Fibroblast of skin of right biceps (primary cell): ENCODE measurements at places on chromosomes 6 and 20.

- DNase-seq: peak; percentile 95
These were observed 326.7 kb upstream of the NOX3 start for GRCh38 chr6:155782320-155782731.

DNA sequence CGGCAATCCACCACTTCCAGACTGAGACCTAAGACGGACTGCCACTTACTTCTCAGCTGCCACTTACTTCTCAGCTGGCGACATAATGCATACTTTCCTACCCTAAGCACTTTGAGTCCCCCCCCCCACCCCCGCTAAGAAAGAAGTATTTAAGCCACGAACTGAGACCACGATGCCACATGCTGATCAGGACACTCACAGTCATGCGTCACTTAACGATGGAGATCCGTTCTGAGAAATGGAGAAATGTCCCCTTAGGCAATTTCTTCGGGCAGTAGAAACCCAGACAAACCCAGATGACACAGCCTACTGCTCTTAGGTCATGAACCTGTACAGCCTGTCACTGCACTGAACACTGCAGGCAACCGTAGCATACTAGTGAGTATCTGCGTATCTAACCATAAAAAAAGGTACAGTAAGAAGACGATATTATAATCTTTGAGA lies 690 bp downstream of the IFNGR1 start:
- DNase-seq: peak; percentile 61

GRCh38 chr20:63357921-63358905 lies 2.9 kb downstream of the CHRNA4 start:
- DNase-seq: no peak

- DNase-seq: no peak
These were observed 855.6 kb downstream of the TBC1D32 start for GRCh38 chr6:120478650-120479049.

- DNase-seq: no peak
These were observed 267.3 kb downstream of the CDKAL1 start for GRCh38 chr6:20801595-20801994.

- peak; percentile 41 for DNase-seq
These were observed 367 bp upstream of the PCIF1 start for GRCh38 chr20:45934046-45934585.

DNA sequence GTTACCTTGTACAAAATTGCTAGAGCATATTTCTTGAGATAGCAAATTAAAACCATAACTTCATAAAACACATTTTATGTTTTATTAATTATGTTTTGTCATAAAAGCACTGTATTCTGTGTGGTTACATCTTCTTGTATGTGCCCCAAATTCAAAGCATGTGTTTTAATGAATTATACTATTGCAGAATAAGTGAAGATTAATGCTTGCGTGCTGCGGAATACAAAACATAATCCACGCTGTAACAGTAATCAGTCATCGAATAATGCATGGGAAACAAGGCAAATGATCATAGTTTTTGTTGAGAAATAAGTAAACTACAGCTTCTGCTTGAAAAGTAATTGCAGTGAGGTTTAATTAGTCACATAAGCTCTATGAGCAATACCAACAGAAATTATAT lies 459.2 kb upstream of the SOX4 start:
- DNase-seq: peak; percentile 20

GRCh38 chr6:163709255-163709654 lies 294.7 kb downstream of the QKI start:
- no peak for DNase-seq

GRCh38 chr20:58045579-58045978 lies 182.9 kb downstream of the ANKRD60 start:
- no peak for DNase-seq

DNA sequence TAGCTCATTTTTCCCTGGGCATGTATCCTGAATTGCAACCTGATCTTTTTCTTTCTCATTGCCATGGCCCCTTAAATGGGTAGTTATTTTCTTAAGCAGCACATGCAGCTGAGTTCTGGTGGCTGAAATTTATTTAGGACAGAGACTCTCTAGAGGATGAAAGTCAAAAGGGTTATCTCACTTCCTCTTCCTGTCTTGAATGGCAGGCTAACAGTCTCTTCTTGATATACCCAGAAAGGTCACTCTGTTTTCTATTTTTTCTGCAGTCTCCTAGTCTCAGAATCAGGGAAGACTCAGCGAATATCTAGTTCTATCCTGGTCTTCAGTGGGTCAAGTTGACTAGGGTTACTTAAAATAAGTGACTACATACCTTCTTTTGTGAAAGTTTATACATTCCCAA lies 243.3 kb downstream of the EPHA7 start:
- DNase-seq: no peak

- DNase-seq: peak; percentile 24
These were observed 19.7 kb downstream of the ACSS2 start for GRCh38 chr20:34896086-34896621.

DNA sequence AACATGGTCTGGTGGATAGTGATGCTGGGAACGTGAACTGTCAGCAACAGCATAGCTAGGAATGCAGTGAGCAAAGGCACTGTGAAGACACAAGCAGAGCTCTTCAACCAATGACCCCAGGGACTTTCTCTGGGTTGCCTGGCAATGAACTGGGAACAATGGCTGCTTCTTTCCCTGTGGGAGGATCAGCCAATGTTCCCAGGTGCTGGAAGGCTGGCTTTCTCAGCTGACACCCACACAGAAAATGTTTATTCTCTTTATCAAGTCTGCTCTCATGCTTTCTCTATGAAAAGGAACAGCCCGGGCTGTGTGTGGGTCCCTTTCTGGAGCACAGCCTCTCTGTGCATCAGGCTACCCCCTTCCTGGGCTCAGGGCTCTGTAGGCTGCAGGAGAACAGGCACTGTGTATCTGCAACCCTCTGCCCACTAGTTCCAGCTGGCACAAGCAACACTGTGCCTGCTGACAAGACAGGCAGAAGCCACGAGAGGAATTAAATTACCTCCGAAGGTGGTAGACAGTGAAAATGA lies 54.2 kb downstream of the HFE start:
- no peak for DNase-seq

- DNase-seq: no peak
These were observed 730 bp downstream of the INSM1 start for GRCh38 chr20:20368418-20369249.

GRCh38 chr6:157755032-157755745 lies 67.9 kb upstream of the SNX9 start:
- no peak for DNase-seq

GRCh38 chr6:142842418-142843261 lies 102.3 kb downstream of the HIVEP2 start:
- peak; percentile 68 for DNase-seq

DNA sequence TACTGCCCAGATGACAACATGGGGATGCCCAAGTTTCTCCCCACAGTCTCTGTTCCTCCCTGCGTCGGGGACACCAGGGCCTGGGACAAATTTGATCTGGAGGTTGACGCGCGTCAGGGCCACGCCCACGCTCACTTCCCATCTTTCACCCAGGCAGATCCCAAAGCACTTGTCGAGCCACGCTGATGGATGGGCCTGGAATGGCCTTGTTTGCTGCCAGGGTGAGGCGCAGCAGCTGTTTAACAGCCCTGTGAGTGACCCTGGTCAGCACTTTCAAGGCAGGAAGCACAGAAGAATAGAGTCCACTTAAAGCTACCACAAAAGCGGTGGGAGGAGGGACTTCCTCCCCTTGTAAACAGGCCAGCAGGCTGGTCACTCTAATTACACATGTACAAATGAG lies 324.7 kb upstream of the JARID2 start:
- no peak for DNase-seq

DNA sequence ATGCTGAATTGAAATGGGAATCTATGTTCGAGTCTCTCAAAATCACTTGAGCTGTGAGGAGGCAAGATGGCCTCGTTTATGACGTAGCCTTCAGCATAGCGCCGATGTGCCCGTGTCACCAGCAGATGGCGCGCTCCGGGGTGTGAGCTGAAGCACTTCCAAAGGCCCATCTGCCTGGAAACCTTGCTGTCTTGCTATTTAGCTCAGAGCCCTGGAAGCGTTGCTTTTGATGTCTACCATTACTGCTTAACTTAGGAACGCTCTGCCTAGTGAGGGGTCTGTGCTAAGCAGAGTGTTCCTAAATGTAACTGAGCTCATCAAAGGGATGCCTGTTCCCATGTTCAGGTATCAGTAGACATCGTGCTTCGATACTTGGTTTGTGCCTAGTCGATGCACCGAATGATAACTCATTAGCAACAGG lies 67.7 kb downstream of the SYCP2L start:
- peak; percentile 76 for DNase-seq

- no peak for DNase-seq
These were observed 91.8 kb upstream of the PMEPA1 start for GRCh38 chr20:57801581-57801980.

DNA sequence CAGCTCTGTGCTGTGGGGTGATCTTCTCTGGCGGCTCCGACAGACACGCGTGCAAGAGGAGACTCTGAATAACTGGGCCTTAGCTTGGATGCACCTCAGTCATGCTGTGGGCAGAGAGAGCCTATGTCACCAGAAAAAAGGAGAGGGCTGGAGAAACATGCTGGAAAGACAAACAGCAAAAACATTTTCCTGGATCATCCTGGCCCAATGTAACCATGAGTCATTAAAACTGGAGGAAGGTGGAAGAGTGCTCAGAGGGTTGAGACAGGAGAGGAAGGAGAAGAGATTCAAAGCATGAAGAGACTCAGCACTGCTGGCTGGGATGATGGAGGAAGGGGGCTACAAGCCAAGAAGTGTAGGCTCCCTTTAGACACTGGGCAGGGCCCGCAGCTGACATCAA lies 292.0 kb downstream of the CDH26 start:
- DNase-seq: peak; percentile 36

GRCh38 chr6:104201557-104201956 lies 658.2 kb downstream of the HACE1 start:
- no peak for DNase-seq

GRCh38 chr6:149458196-149458595 lies 26.6 kb downstream of the ZC3H12D start:
- peak; percentile 28 for DNase-seq

- DNase-seq: no peak
These were observed 30.2 kb downstream of the PRR18 start for GRCh38 chr6:166277892-166278578.

DNA sequence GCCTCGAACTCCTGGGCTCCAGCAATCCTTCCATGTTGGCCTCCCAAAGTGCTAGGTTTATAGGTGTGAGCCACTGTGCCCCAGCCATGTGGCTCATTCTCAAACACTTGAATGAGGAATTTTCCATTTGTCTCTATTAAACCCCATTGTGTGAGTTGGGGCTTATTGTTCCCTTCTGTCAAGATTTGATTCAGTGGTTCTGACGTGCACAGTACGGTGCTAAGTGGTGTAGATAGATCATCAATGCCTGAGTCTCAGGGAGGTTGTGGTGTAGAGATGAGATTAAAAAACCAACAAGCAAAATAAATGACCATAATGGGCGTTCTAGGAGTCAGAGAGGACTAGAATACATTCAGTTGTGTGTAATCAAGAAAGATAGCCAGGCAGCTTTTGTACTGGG lies 335.6 kb downstream of the PRL start:
- no peak for DNase-seq

DNA sequence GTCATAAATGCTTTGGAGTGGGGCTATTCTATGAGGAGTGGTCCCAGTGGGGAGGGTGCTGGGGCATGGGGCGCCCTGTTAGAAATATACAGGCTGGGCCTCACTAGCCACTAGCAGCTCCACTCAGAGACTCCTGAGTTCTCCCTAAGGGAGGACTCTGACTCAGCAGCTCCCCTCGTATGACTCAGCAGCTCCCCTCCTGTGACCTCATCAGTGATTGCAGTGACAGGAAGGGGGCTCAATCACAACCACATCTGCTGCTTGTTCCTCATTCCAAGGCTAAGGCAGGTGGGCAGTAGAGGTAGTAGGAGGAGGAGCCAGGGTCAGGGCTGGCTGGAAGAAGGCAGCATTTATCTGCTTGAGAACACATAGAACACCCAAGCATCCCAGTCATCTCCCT lies 73.7 kb downstream of the PRND start:
- DNase-seq: peak; percentile 78

GRCh38 chr6:39357998-39358686 lies 35.6 kb upstream of the KCNK16 start:
- DNase-seq: peak; percentile 59

DNA sequence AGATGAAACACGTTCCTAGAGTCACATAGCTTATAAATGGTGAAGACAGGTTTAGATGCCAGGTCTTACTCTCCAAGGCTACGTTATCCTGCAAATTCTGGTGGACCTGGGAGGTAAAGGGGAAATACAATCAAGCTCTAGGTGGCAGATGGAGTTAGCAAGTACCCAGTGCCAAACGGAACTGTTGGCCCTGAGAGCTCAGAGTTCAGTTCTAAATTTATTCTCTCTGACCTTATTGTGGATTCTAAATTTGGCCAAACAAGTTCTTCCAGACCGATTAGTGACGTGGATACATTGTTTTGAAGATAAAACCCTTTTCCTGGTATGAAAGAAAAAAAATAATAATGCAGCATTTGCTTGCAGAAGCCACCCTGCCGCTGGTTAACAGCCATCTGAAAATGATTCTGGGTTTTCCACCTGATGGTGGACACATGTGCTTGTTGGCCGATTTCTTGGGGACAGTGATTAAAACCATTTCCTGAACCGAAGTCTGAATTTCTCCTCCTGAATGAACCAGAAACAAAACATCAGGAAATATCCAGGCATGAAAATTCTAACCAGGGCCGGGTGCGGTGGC lies 32.5 kb downstream of the RIPOR3 start:
- no peak for DNase-seq

DNA sequence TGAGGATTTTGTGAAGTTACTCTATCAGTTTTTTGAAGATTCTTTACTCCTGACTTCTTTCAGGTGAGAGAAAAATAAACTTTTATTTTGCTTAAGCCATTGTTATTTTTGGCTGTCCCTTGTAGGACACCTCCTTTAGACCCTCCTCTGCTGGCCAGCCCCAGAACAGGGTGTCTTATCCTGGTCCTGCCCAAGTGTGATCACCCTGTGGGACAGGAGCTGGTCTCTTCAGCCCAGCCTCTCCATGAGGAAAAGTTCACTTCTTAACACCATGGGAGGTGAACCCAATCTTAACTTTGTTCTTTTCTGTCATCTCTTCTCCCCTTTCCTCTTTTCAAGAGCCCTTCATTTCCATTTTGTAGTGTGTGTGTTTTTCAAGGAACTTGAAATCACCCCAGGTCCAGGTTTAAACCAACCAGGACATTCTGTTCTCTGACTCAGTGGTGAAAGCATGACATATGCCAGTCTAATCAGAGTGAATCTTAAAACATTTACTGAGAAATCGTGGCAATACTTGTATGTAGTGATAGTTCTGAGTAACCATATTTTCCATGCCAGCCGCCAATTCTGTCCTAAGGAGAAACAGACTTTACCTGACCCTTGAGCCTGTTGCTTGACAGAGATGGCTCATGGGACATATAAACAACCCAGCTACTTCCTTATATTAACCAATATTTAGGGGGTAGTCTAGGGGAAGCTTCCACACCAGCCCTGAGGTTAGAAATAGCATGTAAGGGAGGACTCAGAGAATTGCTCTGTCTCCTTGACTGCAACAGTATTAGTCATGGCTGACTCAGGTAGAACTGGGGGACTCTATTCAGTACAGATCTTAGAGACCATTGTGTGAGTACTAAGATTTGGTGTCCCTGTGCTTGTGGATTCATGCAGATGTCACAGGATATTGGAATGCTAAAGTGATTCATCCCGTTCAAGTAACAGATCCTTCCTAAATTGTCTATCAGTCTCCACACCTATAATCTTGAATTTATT lies 48.8 kb downstream of the FLRT3 start:
- peak; percentile 78 for DNase-seq
